ENCODE measurements at places on chromosomes 5 and 9.
A peak's percentile ranks its signal among the peaks of the same experiment; 100 is the strongest.

- DNase-seq, result peak; percentile 26
Measured at GRCh38 chr5:133977161-133977787, 8.8 kb upstream of the C5orf15 start.

DNA sequence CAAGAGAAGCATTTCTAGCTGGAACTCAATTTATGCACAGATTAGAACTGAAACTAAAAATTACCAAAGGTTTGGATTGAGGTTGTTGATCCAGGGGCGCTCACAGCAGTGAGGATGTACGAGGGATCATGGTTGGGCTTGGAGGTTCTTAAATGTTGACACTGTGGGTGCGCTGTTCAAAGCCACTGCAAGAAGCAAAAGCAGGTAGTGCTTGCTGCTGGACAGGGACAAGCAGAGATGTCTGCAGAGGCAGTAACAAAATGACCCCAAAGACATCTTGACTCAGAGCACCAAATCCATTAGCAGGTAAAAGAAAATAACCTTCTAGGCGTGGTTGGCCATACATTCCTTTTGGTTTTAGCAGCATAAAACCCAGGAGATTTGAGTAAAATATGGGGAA, 468.4 kb downstream of the ZSWIM6 start:
- DNase-seq, result no peak

GRCh38 chr9:36392489-36392888, 7.6 kb downstream of the RNF38 start:
- no peak for DNase-seq

- no peak for DNase-seq
Measured at GRCh38 chr9:4748612-4749011, 7.6 kb upstream of the AK3 start.

DNA sequence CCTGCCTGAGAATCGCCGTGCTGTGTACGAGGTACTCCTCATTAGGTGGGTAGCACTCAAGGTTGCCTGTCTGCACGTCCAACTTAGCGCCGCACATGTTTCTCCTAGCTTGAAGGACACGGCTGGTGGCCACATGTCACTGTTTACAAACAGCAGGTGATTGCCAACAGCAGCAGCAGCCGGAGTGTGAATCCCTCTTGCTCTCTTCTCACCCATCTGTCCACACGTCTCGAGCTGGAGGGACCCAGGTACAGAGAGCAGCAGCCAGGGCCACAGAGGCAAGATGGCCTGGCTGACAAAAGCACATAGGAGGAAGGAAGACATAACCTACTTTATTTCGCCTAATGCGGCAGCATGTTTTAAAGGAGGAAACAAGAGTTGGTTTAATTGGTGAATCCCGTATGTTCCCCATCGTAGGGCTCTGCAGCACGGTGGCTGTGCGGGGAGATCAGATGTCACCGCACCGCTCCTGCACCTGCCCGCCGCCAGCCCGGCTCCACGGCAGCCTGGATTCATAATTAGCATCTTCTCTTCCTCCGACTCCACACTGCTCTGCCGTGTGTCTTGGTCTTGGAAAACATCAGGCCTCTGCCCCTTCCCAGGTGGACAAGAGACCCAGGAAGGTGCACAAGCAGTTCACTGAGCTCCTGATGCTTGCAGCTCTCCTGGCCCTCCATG, 201.6 kb upstream of the IRX1 start:
- DNase-seq, result no peak

GRCh38 chr9:2459756-2460155, 161.8 kb upstream of the VLDLR start:
- DNase-seq, result peak; percentile 93

DNA sequence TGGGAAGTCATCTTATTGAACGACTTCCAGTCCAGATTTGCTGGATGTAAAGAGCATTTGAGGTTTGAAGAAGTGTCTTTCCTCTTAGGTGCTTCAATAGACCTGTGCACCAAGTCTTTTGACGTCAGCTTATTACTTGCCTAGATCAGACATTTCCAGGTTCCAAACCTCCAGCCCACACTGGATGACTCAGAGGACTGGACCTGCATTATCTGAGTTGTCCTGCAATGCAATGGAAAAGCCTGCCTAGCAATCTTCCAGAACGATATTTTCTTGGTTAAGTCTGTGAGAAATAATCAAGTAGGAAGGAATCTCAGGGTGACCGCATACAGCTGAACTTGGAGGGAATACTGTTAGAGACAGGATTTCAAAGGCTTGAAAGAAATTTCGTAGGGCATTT, 147.2 kb upstream of the MOCS2 start:
- no peak for DNase-seq

DNA sequence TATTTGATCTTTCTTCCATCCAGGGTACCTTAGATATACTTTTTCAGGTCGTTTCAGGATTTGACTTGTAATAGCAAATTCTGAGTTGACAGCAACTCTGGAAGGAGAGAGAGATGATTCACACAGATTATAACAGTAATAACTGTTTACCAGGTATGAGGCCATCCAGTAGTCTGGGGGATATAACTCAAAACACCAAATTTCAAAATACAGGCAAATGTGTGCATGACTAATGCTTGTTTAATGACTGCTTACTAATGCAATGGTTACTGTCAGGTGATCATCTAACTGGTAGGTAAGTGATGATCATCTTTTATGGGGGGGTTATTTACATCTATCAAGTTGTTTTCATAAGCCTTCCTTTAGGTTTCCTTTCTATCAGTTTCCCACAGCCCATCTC, 412.3 kb downstream of the MAT2B start:
- no peak for DNase-seq

DNA sequence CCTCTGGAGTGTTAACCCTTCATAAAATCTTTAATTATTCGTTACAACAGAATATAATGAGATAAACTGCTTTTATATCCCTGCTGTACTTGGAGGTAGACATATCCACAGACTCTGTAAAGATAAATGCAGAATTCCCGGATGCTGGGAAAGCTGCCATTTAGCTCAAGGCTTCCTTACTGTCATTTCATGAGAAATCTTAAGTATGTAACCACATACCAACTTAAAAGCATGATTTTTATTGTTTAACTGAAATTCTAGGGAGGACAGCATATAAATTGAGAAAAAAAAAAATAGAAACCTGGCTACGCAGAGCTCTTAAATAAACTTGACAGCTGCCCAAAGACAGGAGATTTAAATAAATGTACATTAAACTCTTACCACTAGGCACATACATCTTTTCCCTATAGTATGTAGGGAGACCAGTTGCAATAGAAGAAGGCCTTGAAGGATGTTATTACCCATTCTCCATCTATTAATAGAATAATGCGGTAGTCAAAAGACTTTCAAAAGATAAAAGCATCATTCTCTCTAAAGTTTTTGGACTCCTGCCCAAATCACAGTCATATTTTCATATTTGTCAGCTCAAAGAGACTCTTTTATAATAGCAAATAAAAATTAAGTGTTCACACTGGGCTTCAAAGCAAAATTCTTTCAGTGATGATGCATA, 373.8 kb downstream of the NDUFS4 start:
- no peak for DNase-seq

GRCh38 chr5:142201471-142201887, 92.9 kb downstream of the NDFIP1 start:
- no peak for DNase-seq

DNA sequence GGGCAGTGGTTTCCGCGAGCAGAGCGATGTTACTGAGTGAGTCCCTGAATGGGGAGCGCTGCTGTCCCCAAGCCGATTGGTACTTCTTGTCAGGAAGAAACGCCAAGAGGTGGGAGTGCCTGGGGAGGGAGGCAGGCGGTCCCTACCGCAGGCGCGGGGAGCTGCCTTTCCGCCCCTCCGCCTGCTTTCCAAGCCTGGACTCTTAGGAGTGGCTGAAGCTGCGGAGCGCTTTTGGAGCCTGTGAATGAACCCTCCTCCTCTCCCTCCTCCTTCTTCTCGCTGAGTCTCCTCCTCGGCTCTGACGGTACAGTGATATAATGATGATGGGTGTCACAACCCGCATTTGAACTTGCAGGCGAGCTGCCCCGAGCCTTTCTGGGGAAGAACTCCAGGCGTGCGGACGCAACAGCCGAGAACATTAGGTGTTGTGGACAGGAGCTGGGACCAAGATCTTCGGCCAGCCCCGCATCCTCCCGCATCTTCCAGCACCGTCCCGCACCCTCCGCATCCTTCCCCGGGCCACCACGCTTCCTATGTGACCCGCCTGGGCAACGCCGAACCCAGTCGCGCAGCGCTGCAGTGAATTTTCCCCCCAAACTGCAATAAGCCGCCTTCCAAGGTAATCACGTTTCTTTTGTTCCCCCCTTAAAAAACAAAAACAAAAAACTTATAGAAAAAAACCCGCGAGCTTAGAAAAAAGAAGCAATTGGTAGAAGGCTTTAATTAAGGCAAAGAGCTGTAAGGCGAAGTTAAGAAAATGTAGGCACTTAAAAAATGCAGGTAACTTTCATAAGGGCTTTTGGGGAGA, at the start of gene VCAN:
TSS of gene VCAN (plus strand) at position 340 of the 808 bp plus-strand sequence. CDS start 11,775 bp downstream, outside the sequence.
- peak; percentile 48 for DNase-seq

GRCh38 chr5:135171336-135171735, 137.3 kb upstream of the PITX1 start:
- no peak for DNase-seq

GRCh38 chr9:130872912-130873503, 23.6 kb downstream of the QRFP start:
- DNase-seq, result peak; percentile 85

DNA sequence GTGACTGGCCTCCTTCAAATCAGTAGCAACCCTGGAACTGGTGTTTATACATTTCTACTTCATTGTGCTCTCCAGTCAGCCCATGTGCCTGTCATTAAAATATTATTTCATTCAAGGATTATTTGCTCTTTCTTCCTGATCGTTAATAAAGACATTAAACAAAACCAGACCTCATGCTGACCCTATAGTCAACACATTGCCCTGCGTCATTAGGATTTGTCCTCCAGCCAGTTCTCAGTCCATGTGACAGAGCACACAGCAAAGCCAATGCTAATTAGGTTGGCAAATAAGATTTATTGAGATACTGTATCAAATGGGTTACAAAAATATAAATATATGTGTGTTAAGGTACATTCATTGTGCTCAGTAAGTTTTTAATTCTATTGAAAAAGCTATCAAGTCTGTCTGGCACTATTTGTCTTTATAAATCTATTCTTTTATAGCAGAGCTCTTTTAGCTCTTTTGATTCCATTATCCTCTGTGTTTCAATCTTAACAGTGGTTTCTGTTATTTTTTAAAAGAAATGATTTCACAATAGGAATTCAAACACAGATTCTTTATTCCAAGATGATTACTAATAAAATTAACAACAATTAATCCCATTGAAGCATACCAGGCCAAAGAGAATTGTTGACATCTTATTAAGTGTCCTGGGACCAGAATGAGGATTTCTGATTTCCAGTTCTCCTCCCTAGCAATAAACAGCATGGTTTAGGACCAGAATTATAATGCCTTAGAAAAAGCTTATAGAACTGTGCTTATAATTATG, 209.4 kb upstream of the RGMB start:
- DNase-seq, result no peak

DNA sequence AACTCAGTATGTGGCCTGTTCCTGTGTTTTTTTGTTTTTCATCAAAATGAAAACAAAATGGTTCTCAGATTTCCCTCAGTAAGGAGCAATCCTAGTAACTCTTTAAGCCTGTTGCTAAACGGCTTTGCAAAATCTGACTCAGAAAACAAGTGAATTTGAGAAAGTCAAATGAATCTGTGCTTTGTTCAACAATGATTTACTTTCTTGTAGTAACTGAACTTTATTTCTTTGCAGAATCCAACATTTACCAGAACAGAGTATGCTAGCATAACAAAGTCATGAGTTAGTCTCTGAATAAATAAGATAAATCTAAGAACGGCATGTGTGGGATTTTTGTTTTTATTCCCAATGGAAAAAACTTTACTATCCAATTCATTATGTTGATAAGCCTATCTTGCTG, 93.8 kb downstream of the OXCT1 start:
- no peak for DNase-seq

- no peak for DNase-seq
Measured at GRCh38 chr5:78605611-78606010, 43.0 kb downstream of the LHFPL2 start.

- DNase-seq, result peak; percentile 14
Measured at GRCh38 chr5:110441035-110441434, 285.4 kb downstream of the TMEM232 start.

- no peak for DNase-seq
Measured at GRCh38 chr5:147996379-147996778, 67.4 kb upstream of the SPINK5 start.

DNA sequence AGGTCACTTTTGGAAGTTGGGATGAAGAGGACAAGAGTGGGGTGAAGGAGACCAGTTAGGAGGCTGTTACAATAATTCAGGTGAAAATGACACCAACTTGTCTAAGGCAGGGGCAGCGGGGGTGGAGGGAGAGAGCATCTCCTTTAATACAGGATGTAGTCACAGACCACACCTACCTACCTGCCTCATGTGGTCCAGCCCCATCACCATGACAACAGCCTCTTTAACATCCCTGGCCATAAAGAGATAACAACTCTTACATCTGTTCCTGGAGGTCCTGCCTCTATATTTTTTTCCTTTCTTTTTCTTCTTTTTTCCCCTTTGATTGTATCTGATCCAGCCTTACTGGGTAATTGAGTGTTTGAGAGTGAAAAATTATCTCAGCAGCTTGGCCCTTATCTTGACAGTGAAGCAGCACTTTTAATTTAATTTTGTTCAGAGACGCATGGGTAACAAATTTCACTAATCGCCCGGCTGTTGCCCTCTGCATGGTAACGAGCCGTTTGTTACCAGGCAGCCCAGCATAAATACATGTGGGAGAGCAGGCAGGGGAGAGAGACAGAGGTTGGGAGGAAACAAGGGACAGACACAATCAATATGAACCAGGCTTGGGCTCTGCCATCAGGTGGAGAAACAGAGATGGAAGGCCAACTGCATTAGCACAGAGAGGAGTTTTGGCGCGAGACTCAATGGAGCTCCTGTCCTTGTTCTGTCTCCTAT, 338.1 kb downstream of the ASTN2 start:
- no peak for DNase-seq

GRCh38 chr5:15645381-15646160, 145.6 kb downstream of the FBXL7 start:
- no peak for DNase-seq

DNA sequence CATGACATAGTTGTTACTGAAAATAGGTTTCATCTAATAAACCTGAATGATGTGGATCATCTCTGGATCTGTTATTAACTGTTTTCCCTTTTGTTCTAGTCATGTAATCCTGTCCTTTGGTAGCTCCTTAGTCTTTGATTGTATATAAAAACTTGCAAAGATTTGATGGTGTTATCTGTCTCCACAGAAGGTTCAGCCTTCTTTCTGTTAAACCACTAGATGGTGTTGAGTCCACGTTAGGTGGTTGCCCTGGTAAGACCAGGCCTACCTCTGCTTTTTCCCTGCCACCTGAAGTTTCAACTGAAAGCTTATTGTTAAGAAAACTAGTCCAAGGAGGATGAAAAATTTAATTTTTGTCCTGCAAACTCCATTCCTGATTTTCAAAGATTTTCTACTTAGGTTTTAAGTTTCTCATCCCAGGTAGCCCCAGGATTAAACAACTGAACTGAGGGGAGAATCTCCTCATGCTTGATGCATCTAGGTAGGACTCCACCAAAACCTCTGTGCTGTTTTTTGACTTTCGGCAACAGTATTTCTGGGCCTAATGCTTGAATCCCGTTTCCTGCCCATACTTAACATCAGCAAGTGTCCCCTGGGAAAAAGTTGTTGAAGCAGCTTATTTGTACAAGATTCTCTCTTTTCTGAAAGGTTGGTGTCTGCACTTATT, 68.5 kb downstream of the RICTOR start:
- peak; percentile 46 for DNase-seq

- DNase-seq, result no peak
Measured at GRCh38 chr9:109017493-109017892, 4.2 kb upstream of the CTNNAL1 start.

- no peak for DNase-seq
Measured at GRCh38 chr9:21812415-21812814, 10.0 kb downstream of the MTAP start.

- no peak for DNase-seq
Measured at GRCh38 chr5:178180141-178180863, 6.9 kb downstream of the GMCL2 start.

- peak; percentile 29 for DNase-seq
Measured at GRCh38 chr5:154368041-154368800, 77.6 kb upstream of the SAP30L start.
